ENCODE measurements at places on chromosomes 11 and 22.

DNA sequence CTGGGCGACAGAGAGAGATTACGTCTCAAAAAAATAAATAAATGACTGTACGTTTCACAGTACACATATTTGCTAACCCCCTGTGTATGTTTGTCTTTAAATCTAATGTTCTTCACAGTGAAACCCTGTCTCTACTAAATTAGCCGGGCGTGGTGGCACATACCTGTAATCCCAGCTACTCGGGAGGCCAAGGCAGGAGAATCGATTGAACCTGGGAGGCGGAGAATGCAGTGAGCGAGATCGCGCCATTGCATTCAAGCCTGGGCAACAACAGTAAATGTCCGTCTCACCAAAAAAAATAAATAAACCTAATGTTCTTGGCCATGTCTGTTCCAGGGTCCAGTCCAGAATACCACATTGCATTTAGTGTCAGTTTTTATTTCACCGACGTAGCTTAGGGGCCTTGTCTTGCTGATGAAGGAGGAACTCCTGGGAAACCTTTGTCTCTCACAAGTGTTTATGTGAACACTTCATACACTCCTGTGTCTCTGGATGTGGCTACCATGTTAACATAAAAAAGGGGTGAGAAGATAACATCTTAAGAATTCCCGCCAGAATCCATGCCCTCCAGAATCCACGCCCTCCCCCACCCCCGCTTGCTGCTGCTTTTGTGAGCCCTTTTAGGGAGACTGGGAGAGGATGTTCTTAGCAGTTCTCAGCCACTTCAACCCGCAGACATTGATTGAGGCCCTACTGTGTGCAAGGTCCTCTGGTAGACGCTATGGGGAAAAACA is 5.0 kb upstream of the SERHL2 start:
- no peak for DNase-seq

DNA sequence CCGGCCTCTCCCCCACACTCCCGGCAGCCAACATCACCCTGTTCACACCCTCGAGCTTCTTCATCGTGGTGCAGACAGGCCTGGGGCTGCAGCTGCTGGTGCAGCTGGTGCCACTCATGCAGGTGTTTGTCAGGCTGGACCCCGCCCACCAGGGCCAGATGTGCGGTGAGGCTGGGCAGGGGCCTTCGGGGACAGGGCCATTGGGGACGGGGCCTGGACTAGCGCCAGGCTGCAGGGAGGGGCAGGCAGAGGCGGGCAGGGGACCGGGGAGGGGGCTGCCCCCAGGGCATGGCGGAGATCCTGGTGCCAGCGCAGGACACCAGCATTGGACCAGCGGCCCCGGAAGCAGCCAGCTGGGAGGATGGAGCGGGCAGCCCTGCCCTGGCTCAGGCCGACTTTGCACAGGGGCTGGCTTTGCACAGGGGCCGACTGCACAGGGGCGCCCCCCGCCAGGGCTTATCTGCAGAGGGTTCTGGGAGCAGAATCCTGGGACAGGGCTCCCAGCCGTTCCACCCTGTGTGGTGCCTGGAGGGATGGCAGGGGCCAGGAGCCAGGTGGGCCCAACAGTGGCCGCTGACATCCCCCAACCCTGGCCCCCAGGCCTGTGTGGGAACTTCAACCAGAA is 8.6 kb downstream of the MUC5B start:
- no peak for DNase-seq

- DNase-seq = no peak
Observed at GRCh38 chr22:35883031-35883620, 145.5 kb downstream of the RBFOX2 start.

GRCh38 chr11:87258171-87258833 is 220.6 kb downstream of the TMEM135 start:
- DNase-seq = peak; percentile 42

- no peak for DNase-seq
Observed at GRCh38 chr11:12518606-12519385, 141.4 kb downstream of the PARVA start.

GRCh38 chr11:11845551-11845950 is 3.8 kb downstream of the USP47 start:
- no peak for DNase-seq

- no peak for DNase-seq
Observed at GRCh38 chr11:66570079-66570849, 1.9 kb upstream of the CTSF start.

- DNase-seq = no peak
Observed at GRCh38 chr22:25350551-25350971, 131.1 kb downstream of the CRYBB2 start.

- peak; percentile 66 for DNase-seq
Observed at GRCh38 chr11:61747192-61747966, 5.1 kb upstream of the MYRF start.

- peak; percentile 36 for DNase-seq
Observed at GRCh38 chr11:128323381-128323780, 264.0 kb downstream of the ETS1 start.

DNA sequence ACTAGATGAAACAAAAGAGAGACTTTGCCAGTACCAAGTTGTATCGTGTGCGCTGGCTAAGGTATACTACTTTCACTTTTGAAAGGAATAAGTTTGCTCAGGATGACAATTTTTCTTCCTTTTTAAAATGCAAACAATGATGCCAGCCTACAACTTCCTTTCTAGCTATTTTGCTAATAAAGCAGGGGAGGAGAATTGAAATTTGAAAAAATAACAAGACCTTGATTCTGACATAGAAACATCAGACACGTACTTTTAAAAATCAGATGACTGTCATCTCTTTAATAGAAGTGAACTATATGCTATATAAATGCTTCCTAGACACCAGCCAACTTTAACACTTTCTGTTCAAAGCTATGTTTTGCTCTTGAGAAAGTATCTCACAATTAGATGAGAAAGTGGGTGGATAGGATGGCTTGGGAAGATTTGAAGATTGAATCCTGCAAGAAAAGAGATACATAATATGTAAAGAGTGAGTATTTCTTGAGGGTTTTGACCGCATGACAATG is 41.7 kb upstream of the BLID start:
- DNase-seq = no peak

GRCh38 chr11:132264616-132265015 is 894.2 kb downstream of the NTM start:
- DNase-seq = peak; percentile 51

- peak; percentile 37 for DNase-seq
Observed at GRCh38 chr11:119262668-119263351, 54.1 kb downstream of the MCAM start.

- DNase-seq = no peak
Observed at GRCh38 chr22:48362721-48363404, 1464.8 kb downstream of the BRD1 start.

DNA sequence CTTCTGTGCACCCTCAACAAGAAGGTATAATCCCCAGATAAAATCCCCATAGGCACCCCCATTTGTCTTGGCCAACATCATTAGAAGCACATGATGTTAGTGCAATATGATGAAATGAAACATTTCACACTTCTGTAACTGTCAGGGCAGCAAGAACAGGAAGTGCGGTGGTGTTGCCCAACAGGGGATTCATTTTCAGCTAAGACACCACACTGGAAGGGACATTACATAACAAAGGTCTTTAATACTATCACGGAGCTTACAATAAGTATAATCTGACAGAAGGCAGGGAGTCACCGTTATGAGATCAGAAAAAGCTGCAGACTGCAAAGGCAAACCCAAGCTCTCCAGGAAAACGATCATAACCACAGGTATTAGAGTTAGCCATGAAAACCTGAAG is 2.0 kb downstream of the OR52W1 start:
- peak; percentile 88 for DNase-seq

DNA sequence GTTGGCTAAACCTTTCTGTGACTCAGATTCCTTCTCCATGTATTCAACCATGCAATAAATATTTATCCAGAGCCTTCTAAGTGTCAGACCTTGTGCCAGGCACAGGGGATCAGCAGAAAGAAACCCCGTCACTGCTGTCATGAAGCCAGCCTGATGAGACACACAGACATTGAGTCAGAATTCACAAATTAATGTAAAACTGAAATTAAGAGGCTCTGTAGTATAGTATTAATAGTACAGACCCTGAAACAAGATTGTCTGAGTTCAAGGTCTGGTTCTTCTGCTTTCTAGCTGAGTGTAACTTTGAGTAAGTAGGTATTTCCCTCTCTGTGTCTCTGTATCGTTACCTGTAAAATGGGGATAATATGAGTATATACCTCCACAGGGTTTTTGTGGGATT is 46.9 kb downstream of the ME3 start:
- no peak for DNase-seq
